ENCODE measurements at places on chromosomes 1 and 21.

DNA sequence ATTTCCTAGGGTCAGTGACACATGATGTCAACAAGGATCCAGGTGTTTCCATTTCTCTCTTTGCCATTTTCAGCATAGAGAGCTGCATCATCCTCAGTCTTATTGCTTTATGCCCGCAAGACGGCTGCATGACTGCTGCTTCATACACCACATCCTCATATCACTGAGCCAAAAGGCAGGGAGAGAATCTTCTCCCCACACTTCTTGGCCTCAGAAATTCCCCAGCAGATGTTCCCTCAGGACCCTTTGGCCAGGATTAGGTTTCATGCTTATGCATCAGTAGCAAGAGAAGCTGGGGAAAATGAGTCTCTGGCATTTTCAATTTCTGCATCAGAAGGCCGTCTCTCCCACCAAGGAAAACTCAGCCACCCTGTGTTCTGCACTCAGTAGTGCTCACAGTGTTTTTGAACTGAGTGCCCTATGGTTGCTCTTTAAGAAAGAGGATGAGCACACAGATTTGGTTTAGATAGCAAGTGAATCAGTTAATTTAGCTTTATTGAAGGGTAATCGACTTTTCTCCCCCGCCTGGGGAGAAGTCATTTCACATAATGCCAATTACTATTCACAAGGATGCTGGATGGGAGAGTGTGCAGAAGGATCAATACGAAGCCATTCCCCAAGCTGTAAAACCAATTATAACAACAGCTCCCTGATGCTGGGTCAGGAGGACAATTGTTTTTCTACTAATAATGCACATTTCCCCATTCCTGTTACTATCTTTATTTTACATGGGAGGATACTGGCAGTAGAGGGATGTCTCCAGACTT is 360.2 kb downstream of the HHIPL2 start:
- DNase-seq: no peak

- no peak for DNase-seq
These were observed 119.7 kb downstream of the PROX1 start for GRCh38 chr1:214107322-214108096.

GRCh38 chr1:164265232-164265631 is 293.8 kb upstream of the PBX1 start:
- DNase-seq: no peak

DNA sequence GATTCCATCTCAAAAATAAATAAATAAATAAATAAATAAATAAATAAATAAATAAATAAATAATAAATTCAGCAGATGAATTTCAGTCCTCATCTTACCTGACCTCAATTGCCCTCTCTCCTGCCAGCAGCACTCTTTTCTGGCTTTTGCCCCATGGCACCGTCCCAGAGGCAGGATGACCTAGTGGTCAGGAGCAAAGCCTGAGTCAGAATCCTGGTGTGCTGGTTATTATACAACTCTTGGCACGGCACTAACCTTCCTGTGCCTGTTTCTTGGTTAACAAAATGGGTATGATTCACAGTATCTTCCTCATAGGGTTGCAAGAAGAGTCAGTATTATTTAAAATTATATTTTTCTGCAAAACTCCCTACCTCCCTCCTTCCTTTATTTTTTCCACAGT is 43.0 kb downstream of the NKAIN1 start:
- no peak for DNase-seq

DNA sequence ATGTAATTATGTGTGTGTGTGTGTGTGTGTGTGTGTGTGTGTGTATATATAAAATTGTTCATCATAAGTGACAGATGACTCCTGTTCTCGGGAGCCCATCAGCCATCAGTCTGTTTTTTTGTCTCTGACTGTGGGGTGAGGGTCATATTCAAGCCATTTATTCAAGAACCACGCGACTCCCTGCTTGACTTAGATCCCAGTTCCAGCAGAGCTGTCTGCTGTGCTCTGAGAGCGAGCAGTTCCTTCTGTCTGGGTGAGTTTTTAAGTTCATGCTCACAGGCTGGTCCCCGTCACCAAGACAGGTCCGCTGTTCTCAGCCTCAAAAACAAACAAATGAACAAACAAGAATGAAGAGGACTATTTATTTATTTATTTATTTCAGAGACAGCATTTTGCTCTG is 18.3 kb upstream of the NPPB start:
- DNase-seq: no peak

DNA sequence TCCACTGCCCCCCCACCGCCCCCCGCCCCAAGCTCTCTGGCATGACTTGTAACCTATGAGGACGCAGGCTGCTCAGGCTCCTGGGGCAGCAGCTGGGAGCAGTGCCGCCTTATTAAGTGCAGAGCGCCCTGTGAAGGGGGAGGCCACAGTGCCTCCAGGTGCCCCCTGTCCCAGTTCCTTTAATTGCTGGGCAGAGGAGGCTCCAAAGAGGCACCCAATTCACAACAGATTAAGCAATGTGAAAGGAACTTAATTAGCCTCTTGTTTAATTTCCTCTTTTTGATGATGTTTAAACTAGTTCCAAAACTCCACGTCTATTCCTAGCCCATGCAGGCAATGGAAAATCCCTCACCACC is 3.0 kb downstream of the RXFP4 start:
- no peak for DNase-seq

DNA sequence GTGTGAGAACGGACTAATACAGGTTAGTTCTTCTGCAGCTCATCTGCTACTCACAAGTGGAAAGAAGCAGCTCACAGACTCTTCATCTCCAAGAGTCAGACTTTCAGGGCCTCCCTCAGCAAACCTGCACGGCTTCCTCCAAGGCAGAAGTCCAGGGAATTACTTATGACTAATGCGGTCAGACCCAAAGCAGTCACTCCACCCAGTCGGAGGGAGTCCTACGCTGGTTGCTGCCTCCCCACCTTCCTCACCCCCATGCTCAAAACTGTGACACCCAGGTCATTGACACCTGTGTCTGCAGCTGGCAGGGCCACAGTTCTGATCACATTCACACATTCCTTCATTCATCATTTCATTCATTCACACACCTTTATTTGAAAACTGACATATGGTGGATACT is 38.4 kb upstream of the PRDM2 start:
- no peak for DNase-seq

GRCh38 chr21:28751176-28751575 is 241.5 kb downstream of the LTN1 start:
- no peak for DNase-seq

DNA sequence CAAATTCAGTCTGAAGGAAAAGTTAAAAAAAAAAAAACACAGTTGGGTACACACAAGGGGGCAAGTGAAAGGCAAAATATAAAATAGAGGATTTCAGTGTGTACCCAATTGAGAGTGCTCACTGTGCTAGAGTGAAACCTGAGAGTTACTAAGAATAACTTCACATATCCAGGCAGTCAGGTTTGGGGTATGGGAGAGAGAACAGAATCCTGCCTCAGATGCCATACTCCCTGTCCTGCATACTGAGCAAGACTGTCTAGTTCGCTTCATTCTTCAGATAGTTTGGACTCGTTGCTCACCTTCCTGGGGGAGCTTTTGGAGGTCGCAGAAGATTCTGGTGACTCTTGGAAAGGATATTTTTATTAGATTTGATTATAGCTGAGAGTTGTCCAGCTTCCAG is 20.4 kb downstream of the CEP85 start:
- DNase-seq: no peak

DNA sequence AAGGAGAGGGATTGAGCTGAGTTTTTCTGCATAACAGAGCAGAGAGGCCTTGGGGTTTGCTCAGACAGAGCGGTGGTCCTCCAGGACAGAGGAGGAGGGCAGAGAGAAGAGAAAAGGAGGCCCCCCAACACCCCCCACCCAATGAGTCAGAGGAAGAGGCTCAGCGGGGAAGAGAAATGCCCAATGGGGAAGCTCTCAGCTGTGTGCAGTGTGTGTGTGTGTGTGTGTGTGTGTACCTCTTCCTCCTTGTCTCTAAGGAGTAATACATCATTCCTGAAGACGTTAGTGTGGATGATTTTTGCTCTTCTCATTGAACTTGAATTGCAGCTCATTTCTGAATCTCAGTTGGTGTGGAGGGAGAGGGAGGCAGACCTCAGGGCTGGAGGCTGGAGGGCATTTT is 8.7 kb downstream of the TMPRSS3 start:
- DNase-seq: no peak

- no peak for DNase-seq
These were observed 80.2 kb upstream of the KLHDC7A start for GRCh38 chr1:18400347-18401102.

DNA sequence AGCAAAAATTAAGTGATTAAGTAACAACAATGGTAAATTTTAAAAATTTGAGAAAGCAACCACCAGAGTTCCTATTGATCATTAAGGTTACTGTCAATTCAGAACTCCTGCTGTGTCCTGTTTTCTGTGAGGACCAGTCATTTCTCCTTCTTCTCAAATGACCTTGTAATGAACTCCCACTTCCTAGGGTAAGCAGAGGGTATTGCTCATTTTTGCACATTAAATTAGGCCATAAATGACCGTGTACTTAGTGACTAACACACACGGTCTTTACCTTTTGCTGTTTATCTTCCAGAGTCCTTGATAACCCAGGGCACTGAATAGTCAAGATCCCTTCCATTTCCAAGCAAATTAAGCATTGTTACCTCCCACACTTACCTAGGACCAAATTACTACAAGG is 227.5 kb upstream of the LYPLAL1 start:
- no peak for DNase-seq

DNA sequence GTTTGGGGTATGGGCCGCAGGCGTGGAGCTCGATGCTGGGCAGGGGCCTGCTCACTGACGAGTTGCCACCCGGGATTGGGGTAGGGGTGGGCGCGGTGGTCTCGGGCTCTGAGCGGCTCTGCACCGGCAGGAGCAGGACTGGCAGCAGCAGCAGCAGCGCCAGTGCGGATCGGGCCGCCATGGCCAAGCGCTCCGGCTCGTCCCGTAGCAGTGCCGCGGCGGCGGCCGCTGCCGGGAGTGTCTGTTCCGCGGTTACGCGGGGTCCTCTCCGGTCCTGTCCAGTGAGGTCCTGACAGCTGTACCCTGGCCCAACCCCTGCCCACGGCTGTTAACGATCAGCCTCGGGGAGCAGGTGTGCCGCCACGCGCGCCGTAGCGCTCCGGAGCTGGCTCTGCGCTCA is 26.5 kb downstream of the ADARB1 start:
- DNase-seq: no peak

DNA sequence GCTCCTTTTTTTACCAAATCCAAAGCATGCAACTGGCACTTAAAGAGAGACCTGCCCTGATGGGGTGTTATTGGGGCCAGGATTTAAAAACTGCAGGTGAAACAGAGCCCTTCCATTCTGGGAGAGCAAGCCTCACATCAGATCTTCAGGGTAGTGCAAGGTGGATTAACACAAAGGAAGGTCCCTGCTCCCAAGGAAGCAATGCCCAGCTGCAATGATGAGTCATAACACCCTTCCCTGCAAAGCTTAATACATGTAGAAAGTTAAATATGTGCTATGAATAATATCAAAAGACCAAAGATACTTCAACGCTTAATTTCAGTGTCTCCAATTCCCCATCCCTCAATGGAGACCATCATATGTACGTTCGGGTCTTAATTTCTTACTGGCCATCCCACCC is 508.0 kb downstream of the OMA1 start:
- no peak for DNase-seq

DNA sequence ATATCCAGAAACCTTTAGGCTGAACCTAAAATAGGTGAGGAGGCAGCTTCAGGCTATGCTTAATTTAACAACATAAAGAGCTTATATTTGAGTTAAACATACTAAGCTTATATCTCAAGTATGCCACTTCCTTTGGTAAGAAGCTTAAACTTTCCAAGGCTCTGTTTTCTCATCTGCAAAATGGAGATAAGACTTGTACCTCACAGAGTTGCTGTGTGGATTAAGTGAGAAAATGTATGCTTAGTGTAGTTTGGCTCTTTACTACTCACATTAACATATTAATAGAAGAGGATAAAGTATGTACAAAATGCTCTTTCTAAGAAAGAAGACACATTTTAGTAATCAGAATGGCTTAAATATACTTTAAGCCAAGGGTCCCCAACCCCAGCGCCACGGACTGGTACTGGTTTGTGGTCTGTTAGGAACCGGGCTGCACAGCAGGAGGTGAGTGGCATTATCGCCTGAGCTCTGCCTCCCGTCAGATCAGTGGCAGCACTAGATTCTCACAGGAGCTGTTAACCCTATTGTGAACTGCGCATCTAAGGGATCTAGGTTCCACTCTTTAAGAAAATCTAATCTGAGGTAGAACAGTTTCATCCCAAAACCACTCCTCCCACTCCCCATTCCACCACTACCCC is 77.2 kb downstream of the HS2ST1 start:
- no peak for DNase-seq

DNA sequence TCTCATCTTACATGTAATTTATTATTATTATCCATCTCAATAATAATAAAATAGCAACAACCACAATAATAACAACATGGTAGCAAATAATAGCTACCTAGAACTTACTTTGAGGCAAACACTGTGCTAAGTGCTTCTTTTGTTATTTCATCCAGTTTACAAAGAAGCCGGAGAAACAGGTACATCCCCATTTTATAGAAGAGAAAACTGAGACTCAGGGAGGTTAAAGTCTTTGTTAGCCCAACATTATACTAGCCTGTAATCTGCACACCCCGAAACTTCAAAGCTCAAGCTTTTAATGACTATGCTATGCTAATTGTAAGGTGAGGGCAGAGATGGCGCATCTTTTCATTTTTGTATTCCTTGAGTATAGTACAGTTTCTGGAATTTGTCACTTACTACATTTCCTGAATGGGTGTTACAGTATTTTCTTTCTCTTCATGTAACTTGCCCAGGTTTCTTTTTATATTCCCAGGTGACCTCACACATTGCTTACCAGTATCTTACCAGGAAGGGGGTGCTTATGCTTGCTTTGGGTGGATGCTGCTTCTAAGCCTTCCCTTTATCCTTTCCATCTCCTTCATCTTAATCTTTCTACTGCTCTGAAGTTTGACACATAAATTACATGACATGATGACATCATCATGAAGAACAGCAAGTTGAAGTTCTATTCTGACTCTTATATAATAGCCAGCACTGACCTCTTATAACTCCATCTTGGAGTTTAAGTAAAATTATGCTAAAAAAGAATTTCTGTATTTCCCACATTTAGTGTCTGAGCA is 8.3 kb downstream of the GCLM start:
- no peak for DNase-seq
